ENCODE measurements at places on chromosomes 6 and 20.
A peak's percentile ranks its signal among the peaks of the same experiment; 100 is the strongest.

DNA sequence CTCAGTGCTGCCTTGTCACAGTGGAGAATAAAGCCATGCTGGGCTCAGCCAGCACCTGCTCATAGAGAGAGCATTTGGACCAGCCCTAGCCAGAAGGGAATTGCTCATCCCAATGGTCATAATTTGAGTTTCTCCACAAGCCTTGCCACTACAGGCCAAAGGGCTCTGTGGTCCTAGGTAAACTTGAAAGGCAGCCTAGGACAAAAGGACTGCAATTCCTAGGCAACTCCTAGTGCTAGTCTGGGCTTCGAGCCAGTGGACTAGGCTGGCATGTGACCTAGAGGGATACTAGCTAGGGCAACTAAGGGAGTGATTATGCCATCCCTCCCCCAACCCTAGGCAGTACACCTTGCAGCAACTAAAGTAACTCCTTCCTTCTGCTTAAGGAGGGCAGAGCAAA lies 516.2 kb downstream of the BCKDHB start:
- no peak for DNase-seq

- DNase-seq: peak; percentile 30
These were observed 89.9 kb upstream of the MTHFD1L start for GRCh38 chr6:150775415-150776203.

GRCh38 chr20:10309326-10309725 lies 90.7 kb downstream of the SNAP25 start:
- DNase-seq: peak; percentile 72

DNA sequence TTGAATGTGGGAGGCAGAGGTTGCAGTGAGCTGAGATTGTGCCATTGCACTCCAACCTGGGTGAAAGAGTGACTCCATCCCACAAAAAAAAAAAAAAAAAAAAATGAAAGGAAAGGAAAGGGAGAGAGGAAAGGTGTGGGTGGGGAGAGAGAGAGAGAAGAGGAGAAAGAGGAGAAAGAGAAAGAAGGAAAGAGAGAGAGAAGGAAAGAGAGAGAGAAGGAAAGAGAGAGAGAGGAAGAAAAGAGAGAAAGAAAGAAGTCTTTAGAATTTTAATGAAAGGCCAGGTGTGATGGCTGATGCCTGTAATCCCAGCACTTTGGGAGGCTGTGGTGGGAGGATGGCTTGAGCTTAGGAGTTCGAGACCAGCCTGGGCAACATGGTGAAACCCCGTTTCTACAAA lies 7.7 kb upstream of the BCAS4 start:
- DNase-seq: no peak

DNA sequence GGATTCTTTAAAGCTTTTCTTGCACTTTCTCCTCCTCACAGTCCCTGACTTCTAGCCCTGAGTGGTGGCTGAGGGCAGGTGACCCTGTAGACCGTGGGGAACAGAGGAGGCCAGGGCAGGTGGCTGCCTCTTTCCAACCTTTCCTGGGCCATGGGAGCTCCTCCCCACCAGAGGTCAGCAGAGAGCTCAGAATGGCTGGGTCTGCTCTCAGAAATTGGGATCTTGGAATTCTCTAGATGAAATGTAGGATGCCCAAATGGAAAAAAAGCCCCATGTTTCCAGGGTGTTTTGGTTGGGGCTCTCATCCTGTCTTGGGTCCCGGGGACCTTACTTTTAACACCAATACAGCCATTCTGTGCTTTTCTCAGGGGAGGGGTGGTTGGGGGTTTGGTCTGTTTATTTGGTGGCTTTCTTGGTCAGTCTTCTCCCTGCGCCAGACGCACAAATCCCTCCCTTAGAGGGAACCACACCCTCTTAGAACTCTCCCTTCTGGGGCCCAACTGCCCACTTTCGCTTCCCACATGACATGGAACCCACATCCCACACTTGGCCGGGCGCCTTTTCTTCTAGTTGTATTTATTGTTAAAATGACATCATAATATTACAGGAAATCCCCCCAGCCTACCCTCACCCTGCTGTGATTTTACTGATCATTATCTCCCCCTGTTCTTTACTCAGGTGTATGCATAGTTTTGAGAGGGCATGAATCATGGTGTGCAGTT lies 17.9 kb downstream of the GNAS start:
- DNase-seq: peak; percentile 89

DNA sequence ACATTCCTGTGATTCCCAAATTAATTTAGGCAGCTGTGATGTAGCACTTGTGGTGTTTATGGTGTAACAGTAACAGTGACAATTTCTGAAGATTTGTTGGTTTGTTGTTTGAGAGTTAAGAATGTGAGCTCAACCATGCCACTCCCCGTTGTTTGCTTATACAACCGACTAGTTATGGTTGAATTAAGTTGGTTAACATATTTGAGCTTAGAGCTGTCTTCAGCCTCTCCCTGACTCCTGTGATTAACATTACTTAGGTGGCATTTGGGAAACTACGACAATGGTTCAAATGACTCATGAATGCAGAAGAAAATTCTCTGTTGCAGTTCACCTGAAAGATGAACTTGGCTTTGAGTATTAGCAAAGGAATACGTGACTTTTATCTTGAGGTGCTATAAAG lies 35.9 kb upstream of the PRL start:
- no peak for DNase-seq

DNA sequence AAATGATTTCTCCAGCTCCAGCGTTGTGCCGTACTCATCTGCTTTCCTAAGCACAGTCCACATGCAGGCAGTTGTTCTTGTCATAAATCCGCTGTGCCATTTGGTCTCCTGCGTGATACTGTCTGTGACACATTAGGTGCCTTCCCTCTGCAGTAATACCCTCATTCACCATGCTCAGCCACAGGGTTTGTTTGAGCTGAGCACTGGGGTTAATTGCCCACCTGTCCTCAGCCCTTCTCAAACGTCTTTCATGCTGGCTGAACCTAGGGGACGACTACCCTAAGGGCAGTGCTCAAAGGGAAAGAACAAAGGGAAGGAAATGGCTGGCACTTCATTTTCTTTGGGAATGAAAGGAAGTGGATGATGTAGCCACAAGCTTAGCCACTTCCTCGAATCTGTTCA lies 64.2 kb upstream of the MYLIP start:
- DNase-seq: no peak

GRCh38 chr6:42974919-42975505 lies 4.0 kb downstream of the PEX6 start:
- no peak for DNase-seq

GRCh38 chr6:30463651-30464618 lies 25.4 kb upstream of the HLA-E start:
- peak; percentile 54 for DNase-seq

DNA sequence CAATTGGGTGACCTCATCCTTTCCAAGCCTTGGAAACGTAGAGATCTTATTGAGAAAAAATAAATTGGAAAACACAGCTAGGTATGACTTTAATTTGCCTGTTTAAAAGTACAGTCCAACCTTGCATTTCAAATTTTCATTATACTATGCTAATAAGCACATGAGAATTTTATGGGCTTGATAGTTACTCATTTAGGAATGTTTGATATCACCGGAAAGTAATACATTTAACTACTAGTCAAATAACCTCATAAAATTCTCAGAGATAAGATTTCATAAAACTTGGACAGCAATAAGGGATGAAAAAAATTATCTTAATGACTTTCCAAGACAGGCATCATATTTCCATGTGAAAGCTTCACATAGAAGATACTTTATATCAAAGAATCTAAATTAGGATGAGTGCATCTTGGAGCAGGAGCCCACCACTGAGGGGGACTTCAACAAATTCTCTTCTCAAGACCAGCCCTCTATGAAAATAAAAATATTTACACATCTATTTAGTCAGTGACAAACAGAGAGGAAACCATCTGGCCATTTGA lies 236.3 kb downstream of the EPHA7 start:
- DNase-seq: no peak

- peak; percentile 79 for DNase-seq
These were observed 168.6 kb downstream of the CD83 start for GRCh38 chr6:14286144-14286543.

- no peak for DNase-seq
These were observed 33.1 kb upstream of the TNFRSF21 start for GRCh38 chr6:47342824-47343223.

DNA sequence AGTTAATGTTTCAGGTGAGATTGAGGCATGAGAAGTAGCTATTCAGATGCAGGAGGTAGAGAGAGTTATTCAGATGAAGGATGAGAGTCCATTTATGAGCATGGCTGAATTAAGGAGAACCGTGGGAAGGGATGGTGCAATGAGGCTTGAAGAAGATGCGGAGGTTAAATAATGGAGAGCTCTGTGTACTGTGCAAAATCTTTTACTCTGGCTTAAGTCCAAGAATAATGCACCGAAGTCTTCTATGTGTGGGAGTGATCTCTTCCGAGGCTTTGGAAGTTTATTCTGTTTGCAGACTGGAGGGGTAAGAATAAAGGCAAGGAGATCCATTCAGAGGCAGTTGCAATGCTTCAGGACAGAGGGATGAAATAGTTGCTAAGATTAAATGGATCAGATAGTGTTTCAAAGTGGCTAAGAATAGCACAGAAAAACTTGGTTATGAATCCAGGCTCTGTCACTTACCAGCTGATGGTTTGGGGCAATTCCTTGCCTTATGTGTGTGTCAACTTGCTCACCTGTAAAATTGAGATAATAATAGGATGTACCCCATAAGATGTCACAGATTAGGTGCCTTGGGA lies 467.1 kb downstream of the HDGFL1 start:
- DNase-seq: no peak

DNA sequence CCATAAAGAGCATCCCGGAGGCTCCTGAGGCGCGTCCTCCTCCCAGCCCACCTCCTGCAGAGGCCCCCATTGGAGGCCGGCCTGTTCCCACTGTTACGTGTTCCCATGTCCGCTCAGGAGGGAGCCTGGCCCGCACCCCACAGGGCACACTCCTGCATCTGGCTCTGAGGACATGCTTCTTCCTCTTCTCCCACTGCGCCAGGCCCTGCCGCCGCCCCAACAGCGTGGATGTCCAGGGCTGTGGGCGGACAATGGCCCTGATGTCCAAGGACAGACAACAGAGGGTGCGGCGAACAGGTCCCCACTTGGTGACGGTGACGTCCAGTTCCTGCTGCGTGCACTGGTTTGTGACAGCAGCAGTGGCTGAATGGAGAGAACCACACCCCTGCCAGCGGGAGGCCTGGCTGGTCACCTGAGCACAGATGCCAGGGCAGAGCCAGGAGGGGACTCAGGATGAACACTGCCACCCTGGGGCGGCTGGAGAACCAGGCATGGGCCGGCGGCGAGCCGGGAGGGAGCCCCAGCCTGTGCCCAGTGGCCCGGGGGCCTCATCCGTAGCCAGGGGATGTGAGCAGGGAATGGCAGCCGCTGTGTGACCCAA lies 26.6 kb downstream of the FRMD1 start:
- DNase-seq: no peak

- DNase-seq: no peak
These were observed 256.7 kb downstream of the PKHD1 start for GRCh38 chr6:51830666-51831065.

- no peak for DNase-seq
These were observed 39.9 kb downstream of the FOXA2 start for GRCh38 chr20:22544462-22544861.

GRCh38 chr6:152004896-152005295 lies 197.4 kb downstream of the ESR1 start:
- no peak for DNase-seq

GRCh38 chr20:23212464-23212995 lies 126.4 kb upstream of the CD93 start:
- DNase-seq: no peak

DNA sequence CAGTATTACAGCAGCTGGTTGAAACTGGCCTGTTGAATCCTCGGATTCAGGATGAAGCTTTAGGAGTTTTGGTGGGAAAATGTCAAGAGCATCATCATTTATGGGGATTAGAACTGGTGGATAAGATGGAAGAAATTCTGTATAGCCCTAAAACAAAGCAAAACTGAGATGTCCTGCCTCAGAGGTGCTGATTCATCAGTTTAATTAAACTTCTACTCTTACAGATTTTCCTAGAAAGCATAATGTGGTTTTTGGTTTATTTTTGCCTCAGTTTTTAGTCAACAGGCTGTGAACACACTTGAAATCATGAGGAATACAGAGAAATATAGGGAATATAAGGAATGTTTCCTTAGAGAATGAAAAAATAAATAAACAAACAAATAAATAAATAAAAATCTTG lies 228.7 kb upstream of the POU3F2 start:
- DNase-seq: no peak

DNA sequence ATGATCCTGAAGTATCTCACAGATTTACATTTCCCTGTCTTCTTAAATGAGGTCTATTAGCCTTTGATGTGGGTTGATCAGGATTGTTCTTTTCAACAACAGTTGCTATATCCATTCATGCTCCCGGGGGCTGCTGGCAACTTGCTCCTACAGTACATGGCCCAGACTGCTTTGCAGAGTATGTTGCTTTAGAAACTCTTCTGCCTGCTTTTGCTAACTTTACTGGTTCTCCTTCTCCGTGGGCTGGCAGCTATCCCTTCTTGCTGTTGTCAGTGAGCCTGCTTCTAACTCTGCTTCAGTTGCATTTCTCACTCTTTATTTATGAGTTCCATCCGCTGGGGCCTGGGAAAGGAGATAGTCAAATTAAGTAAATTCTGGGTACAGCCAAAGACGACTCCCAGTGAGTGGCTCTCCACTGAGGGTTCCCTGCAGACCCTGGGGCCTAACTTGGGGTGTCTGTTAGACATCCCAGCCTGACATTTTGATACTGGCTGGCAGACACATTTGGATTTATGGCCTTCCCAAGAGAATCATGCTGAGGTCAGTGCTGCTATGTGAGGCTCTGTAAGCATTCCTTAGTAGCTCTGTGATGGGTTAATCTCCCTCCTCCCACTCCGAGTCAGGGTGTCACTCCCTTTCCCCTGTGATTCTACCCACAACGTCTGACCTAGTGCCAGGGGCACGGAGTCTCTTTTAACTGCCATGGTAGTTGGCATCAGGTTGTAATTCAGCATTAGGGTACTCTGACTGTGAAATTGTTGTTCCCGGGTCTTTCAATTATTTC lies 73.6 kb downstream of the SLX4IP start:
- DNase-seq: peak; percentile 39

DNA sequence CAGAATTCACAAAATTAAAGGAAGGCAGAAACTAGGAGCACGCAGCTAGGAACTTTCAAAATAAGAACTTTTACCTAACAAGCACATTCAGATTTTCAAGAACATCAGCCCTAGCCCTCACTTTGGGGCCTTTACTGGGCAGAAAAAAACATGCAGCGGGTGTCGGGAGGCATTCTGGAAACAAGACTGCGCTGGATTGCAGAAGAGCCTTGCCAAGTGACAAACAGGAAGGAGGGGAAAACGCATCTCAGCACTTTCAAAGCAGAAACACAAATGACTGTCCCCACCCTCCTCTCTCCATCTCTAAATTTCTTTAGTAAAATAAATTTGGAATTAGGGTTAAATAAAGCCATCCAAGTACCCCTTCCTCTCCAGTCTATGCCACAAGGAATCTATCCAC lies 74.6 kb upstream of the RREB1 start:
- DNase-seq: no peak

DNA sequence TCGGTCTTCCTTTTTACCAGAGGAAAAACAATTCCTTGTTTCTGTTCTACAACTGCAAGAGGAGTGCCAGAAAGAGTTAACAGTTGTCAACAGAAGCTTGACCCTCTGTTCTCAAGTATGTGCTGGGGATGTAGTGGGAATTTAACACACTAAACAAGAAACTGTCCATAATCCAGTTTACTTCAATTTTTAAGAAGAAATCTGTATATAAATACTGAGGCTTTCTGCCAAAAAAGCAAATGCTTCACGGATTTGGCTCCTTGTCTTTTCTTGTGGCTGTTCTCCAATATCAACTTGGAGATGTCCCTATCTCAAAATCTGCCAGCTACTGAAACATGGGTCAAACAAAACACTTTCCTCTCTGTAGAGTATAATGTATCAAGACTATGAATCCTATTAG lies 26.8 kb downstream of the REV3L start:
- no peak for DNase-seq

GRCh38 chr20:9200620-9201019 lies 131.7 kb downstream of the PLCB4 start:
- DNase-seq: peak; percentile 74

- peak; percentile 52 for DNase-seq
These were observed 11.5 kb downstream of the ITPR3 start for GRCh38 chr6:33632558-33633039.

All from urothelium cell line (cell line).